ENCODE measurements at places on chromosomes 16 and 17.

DNA sequence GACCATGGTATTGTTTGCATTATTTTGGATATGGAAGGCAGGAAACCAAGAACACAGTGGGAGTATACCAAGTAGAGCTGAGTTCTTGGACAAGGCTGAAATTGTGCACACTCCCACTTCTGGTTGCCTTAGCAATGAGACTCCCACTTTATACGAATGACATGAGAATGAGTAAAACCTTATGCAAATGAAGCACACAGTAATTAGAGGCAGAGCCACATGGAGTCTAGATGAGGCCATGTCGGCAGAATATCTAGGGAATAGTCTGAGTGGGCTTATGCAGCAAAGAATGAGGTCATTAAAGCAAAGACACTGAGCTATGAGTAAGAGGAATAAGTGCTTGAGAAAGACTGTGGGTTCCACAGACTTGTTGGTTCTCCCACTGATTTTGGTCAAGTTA is 178.7 kb downstream of the GRIN2A start:
- no peak for DNase-seq

GRCh38 chr17:44267818-44268490 is at the start of gene SLC4A1:
Gene SLC4A1 (minus strand): TSS chr17:44268135. CDS start chr17:44262866, 5,269 bp downstream.
- no peak for DNase-seq

DNA sequence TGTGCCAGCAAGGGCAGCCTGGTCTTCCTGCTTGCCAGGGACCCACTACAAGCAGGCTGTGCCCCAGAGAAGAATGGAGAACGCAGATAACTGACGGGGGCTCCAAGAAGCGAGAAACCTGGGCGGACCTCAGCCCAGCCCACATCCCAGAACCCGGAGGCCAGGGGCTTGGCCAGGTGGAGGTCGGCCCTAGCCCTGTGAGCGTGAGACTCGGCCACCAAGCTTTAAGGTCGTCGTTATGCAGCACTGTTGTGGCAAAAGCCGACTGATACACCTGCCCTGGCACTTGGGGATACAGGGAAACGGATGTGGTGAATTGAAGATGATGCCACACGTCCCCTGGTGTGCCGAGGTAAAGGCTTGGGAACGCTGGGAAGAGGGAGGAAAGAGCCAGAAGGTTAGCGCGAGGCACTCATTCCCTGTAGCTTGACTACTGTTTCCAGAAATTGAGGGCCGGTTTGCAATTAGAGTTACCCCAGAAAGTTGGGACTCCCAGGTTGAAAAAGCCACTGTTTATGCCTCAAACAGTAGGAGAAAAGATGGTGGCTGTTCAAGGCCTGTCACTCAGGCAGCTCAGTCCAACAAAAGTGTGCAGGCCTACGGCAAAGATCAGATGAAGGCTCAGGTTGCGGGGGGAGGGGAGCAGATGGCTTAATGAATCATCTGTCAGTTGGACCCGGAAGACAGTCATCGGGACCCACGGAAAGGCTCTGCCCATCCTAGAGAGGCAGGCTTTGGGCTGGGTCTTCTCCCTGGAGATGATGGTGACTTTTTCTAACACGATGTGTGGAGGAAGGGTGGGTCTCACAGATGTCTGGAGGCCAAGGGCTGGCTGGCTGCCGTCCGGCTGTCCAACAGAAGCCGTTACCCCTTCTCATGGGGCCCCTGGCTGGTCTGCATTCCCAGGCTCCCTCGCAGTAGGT is 45.6 kb upstream of the BAHCC1 start:
- no peak for DNase-seq

- no peak for DNase-seq
Measured at GRCh38 chr17:76237859-76238313, 2.4 kb downstream of the RNF157 start.

GRCh38 chr16:64083428-64084129 is 1038.3 kb downstream of the CDH11 start:
- no peak for DNase-seq
